ENCODE measurements at places on chromosomes 3 and 15.
A peak's percentile ranks its signal among the peaks of the same experiment; 100 is the strongest.

DNA sequence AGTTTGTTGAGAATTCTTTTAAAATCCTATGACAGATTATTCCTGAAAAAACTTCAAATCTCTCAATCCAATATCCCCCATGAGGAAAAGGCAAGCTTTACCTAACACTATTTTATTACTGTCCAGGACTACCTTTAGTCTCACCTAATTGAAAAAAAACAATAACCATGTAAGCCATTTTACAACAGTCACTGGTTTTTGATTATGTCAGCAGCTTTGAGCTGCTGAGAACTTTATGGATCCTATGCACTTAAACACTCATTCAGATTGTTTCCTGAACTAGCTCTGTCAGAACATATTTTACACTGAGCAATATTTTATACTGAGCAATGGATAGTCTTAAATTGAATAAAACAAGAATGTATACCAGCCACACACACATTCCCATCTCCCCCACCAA lies 79.9 kb downstream of the ZBBX start:
- no peak for ATAC-seq

GRCh38 chr3:33047842-33048834 lies 48.8 kb downstream of the GLB1 start:
- no peak for ATAC-seq

DNA sequence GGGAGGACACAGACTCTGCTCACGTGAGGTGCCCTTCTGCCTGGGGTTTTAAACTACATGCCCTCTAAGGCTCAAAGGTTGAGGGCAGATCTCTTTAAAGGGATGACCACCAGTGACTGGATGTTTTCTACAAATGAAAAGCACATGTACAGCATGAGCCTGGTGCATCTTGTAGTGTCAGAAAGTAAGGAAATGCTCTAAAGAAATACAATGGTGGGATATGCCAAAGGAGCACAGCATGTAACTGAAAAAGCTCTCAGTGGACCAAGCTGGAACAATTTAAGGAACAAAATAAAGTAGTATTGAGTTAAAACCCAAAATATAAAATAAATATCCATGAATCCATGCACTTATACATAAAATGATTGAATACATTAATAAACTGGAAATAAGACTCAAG lies 78.3 kb upstream of the SEMA6D start:
- ATAC-seq, result no peak

GRCh38 chr15:67564021-67564967 lies 21.8 kb downstream of the MAP2K5 start:
- no peak for ATAC-seq

GRCh38 chr3:71753701-71754609 lies at the start of gene GPR27:
TSS of gene GPR27 (plus strand) at chr3:71753855. CDS start at chr3:71754050, 195 bp downstream.
- peak; percentile 40 for ATAC-seq

GRCh38 chr15:78842519-78842918 lies 30.2 kb upstream of the MORF4L1 start:
- no peak for ATAC-seq

DNA sequence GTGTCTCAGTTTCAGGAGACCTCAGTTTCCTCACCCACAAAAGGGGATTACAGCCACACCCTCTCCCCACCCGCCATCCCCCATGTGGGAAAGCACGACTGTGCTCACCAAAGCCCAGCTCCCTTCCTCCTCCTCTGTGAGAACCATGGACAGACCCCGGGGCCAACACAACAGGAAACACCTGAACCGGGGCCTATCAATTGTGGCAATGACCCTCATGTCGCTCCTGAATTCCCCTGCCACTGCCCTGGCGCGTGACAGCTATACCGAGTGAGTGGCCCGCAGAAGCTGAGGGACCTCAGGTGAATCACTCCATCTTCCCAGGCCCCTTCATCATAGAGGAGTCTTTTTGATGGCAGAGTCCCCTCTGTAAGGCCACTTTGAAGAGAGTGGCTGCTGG lies 28.6 kb downstream of the PLEKHO2 start:
- ATAC-seq, result peak; percentile 2
